AG04449 (cell line): ENCODE measurements at places on chromosomes 1 and 21.

- no peak for DNase-seq
These were observed 13.2 kb downstream of the PPP1R15B start for GRCh38 chr1:204398197-204399125.

- no peak for DNase-seq
These were observed 4.4 kb downstream of the CHTOP start for GRCh38 chr1:153638261-153638660.

- DNase-seq, result no peak
These were observed 150.1 kb upstream of the ZNF644 start for GRCh38 chr1:91171898-91172297.

DNA sequence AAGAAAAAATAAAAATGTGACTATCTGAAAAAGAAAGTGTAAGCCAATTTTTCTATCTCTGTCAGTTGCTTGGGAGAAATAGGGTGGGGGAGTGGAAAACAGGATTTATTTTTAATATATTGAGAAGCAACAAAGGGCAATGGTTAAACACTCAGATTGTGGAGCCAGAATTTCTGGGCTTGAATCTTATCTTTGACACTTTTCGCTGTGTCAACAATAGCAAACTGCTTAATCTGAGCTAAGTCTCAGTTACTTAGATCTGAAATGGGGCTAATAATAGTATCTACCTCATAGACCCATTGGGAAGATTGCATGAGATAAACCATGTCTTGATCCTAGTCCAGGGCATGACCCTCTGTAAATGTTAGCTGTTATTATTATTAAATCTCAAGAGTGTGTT is 468.1 kb downstream of the ADGRL2 start:
- no peak for DNase-seq

DNA sequence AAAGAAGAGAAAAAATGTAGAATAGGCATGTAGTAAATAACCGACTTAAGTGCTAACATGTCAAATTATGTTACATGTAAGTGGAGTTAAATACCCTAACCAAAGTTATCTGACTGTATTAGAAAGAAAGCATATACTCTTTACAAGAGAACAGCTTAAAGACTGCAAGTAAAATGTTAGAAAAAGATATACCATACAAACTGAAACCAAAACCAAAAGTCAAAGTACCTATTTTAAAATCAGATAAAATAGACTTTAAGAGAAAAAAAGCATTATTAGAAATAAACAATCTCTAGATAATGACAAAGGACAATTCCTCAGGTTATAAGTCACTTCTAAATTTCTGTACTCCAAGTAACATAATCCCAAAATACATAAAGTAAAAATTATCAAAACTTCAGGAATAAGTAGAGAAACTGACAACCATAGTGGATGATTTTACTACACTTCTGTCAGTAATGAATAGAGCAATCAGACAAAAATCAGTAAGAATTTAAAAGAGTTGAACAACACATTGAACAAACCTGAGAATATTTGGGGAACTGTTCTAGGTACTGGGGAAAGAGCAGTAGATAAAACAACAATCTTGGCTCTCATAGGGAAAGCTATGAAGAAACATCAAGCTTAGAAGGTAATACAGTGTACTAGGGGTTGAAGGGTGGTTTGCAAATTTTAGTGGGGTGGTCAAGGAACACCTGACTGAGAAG is 127.3 kb downstream of the TBX19 start:
- DNase-seq, result no peak

- no peak for DNase-seq
These were observed 51.1 kb downstream of the CSMD2 start for GRCh38 chr1:34113887-34114286.

GRCh38 chr1:212290608-212291007 is 5.4 kb downstream of the PPP2R5A start:
- DNase-seq, result no peak

- DNase-seq, result no peak
These were observed 30.0 kb downstream of the BCAS2 start for GRCh38 chr1:114551400-114551799.

DNA sequence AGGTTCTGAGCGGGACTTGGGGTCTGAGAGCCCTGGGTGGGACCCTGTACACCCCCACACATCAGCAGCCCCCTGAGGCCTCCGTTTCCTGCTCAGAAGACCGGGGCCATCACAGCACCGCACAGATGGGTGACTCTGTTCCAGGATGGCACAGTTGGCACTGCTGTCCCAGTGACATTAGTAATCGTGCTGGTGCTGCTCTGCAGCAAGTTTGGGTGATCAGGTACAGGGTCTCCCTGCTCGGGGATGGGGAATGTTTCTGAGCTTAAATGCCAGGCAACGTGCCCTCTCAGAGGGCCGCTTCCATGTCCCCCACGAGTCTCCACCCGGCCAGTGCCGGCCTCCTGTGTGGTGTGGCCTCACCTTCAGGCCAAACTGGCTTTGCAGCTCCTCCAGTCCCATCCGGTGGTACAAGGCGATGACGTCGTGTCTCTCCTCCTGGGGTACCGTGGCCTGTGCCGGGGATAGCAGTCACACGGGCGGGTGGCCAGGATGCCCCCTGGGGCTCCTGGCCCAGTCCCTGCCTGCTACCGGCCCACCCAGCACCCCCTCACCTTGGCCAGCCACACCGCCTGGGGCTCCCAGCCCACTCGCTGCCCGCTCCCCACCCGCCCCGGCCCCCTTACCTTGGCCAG is 17.1 kb downstream of the PRXL2B start:
- DNase-seq, result no peak
